ENCODE measurements at places on chromosomes 16 and 17.

DNA sequence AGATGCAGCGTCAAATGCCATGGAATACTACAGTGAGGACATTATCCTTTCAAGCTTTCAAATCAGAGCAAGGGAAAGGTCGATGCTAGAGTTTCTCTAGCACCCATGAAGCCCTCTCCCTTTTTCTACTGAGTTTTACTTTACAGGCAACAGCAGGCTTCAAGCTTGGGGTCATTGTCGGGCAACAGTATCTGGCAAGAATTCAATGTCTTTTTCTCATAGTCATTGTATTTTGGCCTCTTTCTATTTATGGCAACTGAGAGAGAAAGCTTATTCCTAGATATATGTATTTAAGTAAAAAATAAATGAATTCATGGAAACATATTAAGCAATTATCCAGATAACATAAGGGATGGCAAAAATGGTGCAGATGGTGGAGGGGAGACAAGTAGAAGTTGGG is 364 bp upstream of the CETP start:
- no peak for DNase-seq

- DNase-seq: no peak
Measured at GRCh38 chr17:1413281-1413791, 13.3 kb upstream of the YWHAE start.

- DNase-seq: no peak
Measured at GRCh38 chr17:45732926-45733505, 51.1 kb upstream of the CRHR1 start.

DNA sequence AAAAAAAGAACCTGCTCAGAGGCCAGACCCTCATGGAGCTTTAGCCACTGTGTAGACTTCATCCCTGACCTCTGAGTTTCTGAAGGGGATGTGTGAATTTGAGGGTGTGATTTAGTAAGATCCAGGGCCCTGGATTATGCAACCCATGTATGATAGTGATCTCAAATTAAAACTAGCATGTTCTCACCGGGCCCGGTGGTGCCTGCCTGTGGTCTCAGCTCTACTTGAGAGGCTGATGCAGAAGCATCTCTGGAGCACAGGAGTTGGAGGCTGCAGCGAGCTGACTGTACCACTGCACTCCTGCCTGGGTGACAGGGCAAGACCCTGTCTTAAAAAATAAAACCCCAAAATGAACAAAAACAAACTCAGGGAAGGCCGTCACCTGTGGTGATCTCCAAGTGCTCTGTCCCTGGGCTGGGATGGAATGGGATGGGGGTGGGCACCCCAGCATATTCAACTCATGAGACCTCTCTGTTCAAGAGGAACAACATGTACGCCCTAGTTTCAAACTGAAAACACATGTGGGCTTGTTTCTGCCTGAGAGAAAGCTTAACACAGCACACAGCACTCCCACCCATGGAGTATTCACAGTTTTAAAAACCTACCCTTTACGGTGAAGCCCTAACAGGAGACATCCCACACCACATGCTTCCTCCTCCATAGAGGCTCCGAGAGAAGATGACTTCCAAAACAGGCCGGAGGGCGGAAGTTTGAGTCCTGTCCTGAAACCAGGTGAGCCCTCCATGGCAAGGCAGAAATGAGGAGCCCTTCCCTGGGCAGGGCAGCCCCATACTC is 30.1 kb downstream of the GNPTG start:
- DNase-seq: no peak

DNA sequence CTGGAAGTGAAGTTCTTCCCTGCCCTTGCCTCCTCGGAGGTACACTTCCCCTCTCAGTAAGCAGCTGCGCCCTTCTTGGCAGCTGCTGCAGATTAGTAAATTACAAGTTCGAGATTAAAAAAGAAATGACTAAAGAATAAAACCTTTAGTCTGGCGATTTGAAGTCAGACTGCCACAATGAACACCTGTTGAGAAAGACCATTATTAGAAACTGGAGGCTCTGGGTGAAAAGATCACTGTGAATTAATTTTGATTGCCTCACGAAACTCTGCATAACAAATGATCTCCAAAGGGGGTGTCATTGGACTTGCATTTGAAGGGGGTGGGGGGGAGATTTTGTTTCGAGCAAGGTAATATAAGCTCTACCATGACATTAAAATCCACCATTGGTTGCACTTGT is 39.3 kb downstream of the SALL1 start:
- no peak for DNase-seq

DNA sequence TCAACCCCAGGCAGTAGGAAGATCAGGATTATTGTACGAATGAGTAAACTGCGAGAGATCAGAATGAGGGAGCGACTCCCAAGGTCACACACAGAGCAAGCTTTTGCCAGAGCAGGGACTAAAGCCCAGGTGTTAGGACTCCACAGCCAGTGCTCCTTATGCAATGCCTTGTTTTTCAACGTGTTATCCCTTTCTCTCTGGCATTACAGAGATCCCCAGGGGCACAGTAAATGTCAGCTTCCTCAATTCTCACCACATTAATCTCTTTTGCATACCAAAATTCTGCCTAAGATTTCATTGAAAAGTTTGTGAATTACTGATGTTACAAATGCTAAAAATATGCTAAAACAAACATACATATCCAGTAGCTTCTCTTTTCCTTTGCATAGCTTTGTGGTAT is 68.1 kb upstream of the CES5A start:
- DNase-seq: no peak

GRCh38 chr17:46212634-46213435 is 19.6 kb upstream of the KANSL1 start:
- DNase-seq: no peak

GRCh38 chr17:40538019-40538935 is 27.0 kb downstream of the CCR7 start:
- DNase-seq: no peak

- no peak for DNase-seq
Measured at GRCh38 chr16:68259007-68259825, 5.1 kb upstream of the SLC7A6 start.

DNA sequence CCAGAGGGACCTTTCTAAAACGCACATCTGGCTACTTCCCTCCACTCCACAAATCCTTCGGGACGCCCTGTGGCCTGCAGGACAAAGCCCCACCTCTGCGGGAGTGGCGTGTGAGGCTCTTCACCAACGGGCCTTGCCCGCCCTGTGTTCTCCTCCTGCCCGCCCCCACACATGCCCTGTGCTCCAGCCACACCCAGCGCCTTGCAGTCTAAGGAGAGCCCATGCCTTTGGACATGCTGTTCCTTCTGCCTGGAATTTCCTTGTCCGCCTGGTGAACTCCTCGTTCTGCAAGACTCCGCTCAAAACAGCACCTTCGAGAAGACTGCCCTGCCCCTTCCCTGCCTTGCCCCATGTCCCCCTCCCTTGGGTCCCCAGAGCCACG is 7.4 kb downstream of the ELOB start:
- no peak for DNase-seq

DNA sequence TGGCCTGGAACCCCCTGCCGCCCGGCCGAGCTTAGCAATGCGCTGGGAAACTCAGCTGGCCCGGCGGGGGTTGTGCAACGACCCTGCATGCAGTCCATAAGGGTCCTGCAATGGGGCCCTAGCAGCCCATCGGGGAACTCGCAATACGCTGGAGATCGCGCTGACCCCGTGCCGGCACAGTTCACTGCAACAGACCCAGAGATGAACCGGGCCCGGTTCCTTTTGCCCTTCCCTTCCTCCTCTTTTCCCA is 375 bp downstream of the SLC25A11 start:
- no peak for DNase-seq

- DNase-seq: no peak
Measured at GRCh38 chr16:69465083-69465721, 40.8 kb downstream of the CYB5B start.
